RWPE2 (cell line): ENCODE measurements at places on chromosomes 16 and 17.

DNA sequence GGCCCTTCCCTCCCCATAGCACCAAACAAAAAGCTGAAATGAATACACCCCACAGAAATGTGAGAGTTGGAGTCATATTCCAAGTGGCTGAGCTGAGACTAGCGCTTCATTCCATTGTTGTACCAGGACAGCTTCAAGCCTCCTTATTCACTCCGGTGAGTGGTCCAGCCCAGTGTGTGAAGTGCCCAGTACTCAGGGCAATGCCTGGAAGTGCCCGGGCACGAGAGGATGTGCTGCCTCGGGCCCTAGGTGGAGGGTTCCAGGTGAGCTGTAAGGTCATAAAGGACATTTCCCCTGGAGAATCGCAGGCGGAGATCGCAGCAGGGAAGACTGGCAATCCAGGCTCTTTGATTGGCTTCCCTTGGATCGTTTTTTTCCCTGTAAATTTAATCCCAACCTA is 5.4 kb upstream of the CYLD start:
- DNase-seq, result no peak

GRCh38 chr16:89917773-89918452 is 749 bp upstream of the MC1R start:
- peak; percentile 89 for DNase-seq

- DNase-seq, result no peak
Observed at GRCh38 chr16:11734025-11734652, 8.5 kb downstream of the TXNDC11 start.

GRCh38 chr16:20930365-20930690 is 29.8 kb downstream of the LYRM1 start:
- DNase-seq, result no peak

DNA sequence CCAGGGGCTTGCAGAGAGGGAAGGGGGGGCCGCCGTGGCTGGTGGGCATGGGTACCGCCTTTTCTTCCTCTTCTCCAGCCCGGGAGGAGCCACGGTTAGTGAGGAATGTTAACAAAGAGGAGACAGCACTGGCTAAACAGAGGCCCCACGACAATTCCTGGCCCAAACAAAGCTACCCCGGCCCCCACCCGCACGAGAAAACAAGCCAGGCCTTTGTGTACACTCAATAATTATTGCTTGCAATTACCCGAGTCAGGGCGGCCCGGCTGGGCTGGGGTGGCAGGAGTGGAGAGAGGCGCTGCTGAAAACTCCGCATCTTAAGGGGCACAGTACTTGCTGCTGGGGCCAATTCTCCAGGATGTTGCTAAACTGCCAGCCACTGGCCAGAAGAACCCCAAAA is 56.4 kb downstream of the IRX5 start:
- DNase-seq, result no peak

DNA sequence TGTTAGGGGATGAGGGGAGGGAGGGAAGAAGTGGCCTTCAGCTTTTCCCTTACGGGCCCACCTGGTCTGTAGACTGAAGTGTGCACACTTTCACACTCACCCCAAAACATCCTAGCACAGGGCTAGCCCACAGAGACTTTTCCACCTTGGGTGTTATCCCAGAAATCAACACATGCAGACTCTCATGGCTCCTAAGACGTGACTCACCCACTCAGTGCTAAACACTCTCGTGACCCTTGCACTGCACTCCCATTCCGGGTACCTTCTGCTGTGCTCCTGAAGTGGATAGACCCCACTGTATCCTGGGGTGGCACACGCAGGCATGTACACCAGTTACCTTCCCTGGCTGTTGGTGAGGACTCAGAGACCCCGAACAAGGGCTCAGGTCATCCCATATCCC is 23.0 kb upstream of the ABCC3 start:
- DNase-seq, result no peak

DNA sequence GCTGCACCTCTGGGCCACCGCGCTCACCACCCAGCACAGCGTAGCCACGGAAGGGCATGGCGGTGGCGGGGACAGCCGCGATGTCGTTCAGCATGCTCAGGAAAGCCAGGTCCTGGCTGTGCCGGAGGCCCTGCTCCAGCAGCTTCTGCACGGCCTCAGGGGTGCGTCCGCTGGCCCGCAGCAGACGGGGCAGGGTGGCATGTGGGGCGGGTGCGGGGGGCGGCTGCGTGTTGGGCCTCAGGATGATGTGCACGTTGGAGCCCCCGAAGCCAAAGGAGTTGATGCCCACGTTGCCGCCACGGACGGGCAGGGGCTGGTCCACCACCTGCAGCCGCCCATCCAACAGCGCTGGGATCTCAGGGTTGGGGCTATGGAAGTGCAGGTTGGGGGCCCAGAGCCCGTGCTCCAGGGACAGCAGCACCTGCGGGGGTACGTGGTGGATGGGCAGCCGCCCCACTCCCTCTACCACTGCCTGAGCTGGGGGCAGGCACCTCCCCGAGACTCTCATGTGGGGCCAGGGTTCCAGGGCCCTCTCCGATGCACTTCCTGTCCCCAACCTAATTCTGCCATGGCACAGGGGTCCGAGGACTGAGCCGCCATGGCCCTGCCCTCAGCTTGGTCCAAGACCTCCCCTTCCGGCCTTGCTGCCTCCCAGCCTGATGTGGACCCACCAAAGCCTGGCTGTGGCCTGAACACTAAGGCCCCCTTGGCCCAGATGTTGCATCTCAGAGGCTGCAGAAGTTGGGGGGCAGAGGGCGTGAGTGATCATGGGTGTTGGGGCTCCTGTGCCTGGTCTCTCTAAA is 6.6 kb downstream of the FASN start:
- DNase-seq, result no peak

DNA sequence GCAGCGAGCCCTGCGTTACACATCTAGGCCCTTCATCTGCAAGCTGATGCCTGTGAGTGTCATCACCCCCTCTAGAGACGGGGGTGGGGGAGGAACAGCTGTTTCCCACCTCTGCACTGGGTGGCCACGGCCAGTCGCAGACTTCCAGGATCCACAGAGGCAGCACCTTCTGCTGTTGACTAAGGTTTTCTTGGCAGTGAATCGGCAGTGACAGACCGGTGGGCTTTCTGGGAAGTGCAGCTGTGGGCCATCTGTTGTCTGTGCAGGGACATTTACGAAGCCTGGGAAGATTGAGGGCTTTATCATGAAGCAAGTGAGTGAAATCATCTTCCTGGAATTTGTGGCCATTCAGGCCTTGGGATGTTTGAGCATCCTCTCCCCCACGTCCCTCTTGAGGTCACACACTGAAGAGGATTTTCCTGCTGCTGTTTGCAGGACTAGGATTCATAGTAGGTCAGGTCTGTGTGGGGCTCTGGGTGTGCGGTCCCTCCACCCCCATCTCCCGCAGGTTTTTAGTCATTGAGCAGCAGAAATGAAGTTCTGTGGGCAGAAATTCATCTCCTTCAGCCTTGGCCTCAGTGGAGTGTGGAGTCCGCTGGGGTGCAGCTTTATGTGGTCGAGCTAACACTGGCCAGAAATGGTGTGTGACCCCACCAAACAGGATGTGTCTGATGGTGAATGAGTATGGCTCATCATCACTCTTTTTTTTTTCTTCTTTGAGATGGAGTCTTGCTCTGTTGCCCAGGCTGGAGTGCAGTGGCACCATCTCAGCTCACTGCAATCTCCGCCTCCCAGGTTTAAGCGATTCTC is 12.0 kb downstream of the PGS1 start:
- DNase-seq, result no peak

- no peak for DNase-seq
Observed at GRCh38 chr16:8589900-8590688, at the start of gene TMEM114. Gene TMEM114, minus strand, starts transcription at chr16:8590511. Its CDS starts 673 bp downstream, at chr16:8589838.
